ENCODE measurements at places on chromosomes 3 and 15. TPM values are rescaled to one million over a fixed set of nuclear protein-coding genes. Genes with fewer than 3 reads are reported as not detected.

- H3K4me3 ChIP-seq, result no peak overlapping the region
- no peaks in the 10 kb centered on the region for H3K36me3 ChIP-seq
- no peaks in the 10 kb centered on the region for H3K4me1 ChIP-seq
- H3K27me3 ChIP-seq, result no peaks in the 10 kb centered on the region
These were observed 12.4 kb upstream of the ABHD2 start for GRCh38 chr15:89075846-89076245.

DNA sequence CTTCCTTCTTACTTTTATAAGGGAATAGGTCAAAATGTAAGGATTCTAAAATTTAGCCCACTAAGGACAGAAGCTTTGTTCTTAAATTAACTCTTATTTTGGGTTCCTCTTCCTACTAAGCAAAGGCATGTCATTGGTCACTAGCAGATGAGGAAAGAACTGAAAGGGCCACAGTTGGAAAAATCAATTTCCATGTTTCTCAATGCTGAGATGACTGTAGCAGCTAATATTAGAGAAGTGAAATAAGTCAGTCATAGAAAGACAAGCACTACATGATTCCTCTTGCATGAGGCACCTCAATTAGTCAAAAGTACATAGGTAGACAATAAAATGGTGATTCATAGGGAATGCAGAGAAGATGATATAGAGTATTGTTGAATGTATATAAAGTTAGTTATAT lies 353.7 kb downstream of the RSL24D1 start:
- no peaks in the 10 kb centered on the region for H3K36me3 ChIP-seq
- peak; percentile 42 for DNase-seq
- H3K4me3 ChIP-seq, result no peak overlapping the region
- no peaks in the 10 kb centered on the region for H3K27me3 ChIP-seq
- H3K4me1 ChIP-seq, result no peaks in the 10 kb centered on the region

GRCh38 chr15:36644191-36644896 lies 64.9 kb downstream of the CDIN1 start:
- H3K4me3 ChIP-seq, result no peak overlapping the region
- no peaks in the 10 kb centered on the region for H3K27me3 ChIP-seq
- no peak overlapping the region for H3K27ac ChIP-seq
- H3K4me1 ChIP-seq, result no peaks in the 10 kb centered on the region
- DNase-seq, result no peak

- peaks cover 6% of the 10 kb centered on the region for H3K36me3 ChIP-seq
- H3K4me3 ChIP-seq, result no peak overlapping the region
- H3K4me1 ChIP-seq, result peaks cover 44% of the 10 kb centered on the region
- H3K27me3 ChIP-seq, result no peaks in the 10 kb centered on the region
- H3K27ac ChIP-seq, result no peak overlapping the region
These were observed 17.4 kb downstream of the CCDC12 start for GRCh38 chr3:46959161-46959511.

DNA sequence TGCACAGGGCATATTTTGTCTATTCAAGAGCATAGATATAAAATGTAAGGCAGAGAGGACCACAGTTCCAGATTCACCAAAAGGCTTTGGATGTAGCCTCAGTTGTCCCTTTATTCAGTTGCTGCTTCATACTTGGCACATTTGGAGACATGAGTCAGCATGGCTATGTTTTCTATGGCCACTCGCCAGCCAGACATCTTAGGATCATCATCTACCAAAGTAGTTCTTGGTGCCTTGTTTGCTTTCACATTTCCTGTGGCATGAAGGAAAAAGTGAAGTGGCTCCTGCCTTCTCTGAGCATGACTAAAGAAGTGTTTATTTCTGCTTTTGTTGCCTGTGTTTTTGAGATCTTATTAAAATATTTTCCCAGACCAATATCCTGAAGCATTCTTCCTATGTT lies 7.2 kb downstream of the SUSD5 start:
- H3K27me3 ChIP-seq, result peaks cover 2% of the 10 kb centered on the region
- H3K4me3 ChIP-seq, result no peak overlapping the region
- no peaks in the 10 kb centered on the region for H3K4me1 ChIP-seq

- no peaks in the 10 kb centered on the region for H3K27me3 ChIP-seq
- no peak overlapping the region for H3K4me3 ChIP-seq
- no peaks in the 10 kb centered on the region for H3K4me1 ChIP-seq
- H3K27ac ChIP-seq, result no peak overlapping the region
- H3K36me3 ChIP-seq, result no peaks in the 10 kb centered on the region
These were observed 44.4 kb upstream of the LARS2 start for GRCh38 chr3:45343947-45344346.

DNA sequence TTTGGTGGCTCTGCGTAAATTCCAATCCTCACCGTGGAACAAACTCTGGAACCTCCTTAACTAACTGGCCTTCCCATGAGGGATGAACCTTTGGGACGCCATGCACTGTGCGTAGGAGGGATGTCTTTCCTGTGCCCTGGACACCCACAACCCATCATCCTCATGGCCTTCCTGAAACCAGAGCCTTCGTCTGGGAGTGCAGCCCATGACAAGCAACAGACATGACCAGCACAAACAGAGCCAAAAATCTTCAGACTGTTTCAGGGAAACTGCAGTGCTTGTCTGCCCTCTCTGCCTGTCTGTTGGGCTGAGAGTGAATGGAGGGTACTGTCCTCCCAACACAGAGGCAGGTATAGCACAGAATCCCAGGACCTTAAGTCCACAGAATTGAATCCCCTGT lies 61.1 kb upstream of the BOC start:
- peak overlapping the region; percentile 86 for H3K27ac ChIP-seq
- H3K27me3 ChIP-seq, result no peaks in the 10 kb centered on the region
- peak; percentile 49 for DNase-seq
- H3K36me3 ChIP-seq, result no peaks in the 10 kb centered on the region
- H3K4me1 ChIP-seq, result peaks cover 25% of the 10 kb centered on the region

DNA sequence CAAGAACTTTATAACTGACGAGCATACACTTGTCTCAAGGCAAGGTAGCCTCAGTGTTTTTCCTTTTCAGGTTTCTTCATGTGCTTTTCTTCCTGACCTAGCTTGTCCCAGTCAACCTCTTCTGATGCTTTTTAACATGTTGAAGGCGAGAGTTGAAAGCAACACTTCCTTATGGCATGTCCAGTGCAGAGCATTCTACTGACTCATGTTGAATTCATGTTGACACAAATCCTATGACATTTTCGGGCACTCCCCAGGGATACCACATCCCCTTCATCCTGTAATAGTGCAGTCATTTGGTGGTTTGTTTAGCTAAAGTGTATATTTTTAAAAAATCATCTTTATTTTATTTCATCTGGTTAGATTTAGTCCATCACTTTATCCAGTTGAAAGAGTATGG lies 75.9 kb upstream of the CBLB start:
- no peak overlapping the region for H3K4me3 ChIP-seq
- no peaks in the 10 kb centered on the region for H3K4me1 ChIP-seq
- no peak for DNase-seq
- H3K36me3 ChIP-seq, result no peaks in the 10 kb centered on the region
- H3K27ac ChIP-seq, result no peak overlapping the region

GRCh38 chr3:60146121-60146520 lies 1096.3 kb upstream of the CFAP20DC start:
- no peaks in the 10 kb centered on the region for H3K36me3 ChIP-seq
- H3K27ac ChIP-seq, result no peak overlapping the region
- H3K4me3 ChIP-seq, result no peak overlapping the region

DNA sequence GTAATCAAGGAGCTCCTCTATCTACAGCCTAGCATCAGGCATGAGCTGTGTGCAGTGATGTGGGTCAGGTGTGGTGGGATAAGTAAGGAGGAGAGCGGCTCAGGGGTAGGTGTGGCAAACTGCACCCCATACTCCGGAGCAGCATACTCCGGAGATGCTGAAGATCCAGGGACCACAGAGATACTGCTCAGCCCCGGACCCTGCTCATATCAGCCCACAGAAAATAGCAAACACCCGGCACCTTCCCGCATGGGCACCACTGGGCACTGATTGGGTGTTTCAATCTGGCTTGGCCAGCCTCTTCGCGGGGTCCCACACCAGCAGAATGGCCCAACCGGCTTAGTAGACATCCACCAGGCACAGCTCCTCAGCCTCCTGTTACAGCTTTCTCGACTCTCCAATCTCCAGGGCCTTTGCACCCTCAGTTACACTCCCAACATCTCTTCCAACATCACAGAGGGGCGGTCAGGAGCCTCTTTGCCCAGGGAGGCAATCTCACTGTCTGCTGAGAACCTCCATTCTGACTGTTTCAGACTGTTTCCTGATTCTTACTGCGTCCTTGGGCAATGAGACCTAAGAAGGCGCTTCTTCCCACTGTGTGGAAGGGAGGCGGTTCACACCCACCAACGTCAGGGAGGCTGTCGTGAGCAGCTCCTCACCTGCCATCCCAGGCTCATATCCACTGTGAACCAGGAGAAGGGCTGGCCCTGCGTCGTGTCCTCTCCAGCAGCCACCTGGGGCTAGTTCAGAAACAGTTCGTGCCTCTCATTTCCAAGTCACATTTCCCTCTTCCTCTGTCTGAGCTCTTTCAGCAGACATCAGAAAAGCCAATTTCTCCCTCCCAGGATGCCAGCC lies 59.8 kb downstream of the CAPN7 start:
- peaks cover 14% of the 10 kb centered on the region for H3K36me3 ChIP-seq
- no peak overlapping the region for H3K4me3 ChIP-seq
- H3K27me3 ChIP-seq, result no peaks in the 10 kb centered on the region
- no peak for DNase-seq
- peaks cover 27% of the 10 kb centered on the region for H3K4me1 ChIP-seq
- H3K27ac ChIP-seq, result no peak overlapping the region

GRCh38 chr3:157135671-157136396 lies 24.1 kb downstream of the CCNL1 start:
- DNase-seq, result peak; percentile 64
- H3K27me3 ChIP-seq, result no peaks in the 10 kb centered on the region
- no peak overlapping the region for H3K4me3 ChIP-seq
- peak overlapping the region; percentile 2 for H3K27ac ChIP-seq
- H3K4me1 ChIP-seq, result peaks cover 25% of the 10 kb centered on the region

GRCh38 chr15:95869920-95870319 lies 460.6 kb upstream of the NR2F2 start:
- no peak overlapping the region for H3K27ac ChIP-seq
- no peak overlapping the region for H3K4me3 ChIP-seq
- no peak for DNase-seq
- no peaks in the 10 kb centered on the region for H3K36me3 ChIP-seq
- peaks cover 9% of the 10 kb centered on the region for H3K4me1 ChIP-seq

DNA sequence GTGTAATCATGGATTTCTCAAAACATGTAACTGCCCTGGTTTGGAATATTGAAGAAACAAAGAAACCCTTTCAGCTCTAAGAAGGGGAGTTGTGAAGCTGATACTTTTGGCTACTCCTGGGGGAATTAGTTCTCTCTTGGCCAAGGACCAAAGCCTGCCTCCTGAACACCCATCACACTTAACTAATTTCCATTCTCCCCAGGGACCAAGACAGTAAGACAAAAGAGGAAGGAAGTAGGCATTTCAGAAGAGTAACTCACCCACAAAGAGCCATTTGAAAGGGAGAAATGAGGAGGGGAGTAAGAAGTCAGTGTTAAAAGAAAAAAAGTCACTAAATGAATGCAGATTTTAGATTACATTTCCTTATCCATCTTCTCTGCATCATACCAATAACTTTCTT lies 328.0 kb upstream of the SOX2 start:
- H3K27ac ChIP-seq, result no peak overlapping the region
- H3K36me3 ChIP-seq, result no peaks in the 10 kb centered on the region
- H3K4me3 ChIP-seq, result no peak overlapping the region
- H3K4me1 ChIP-seq, result no peaks in the 10 kb centered on the region

GRCh38 chr3:121152573-121152972 lies 244.6 kb downstream of the STXBP5L start:
- no peak overlapping the region for H3K27ac ChIP-seq
- H3K27me3 ChIP-seq, result no peaks in the 10 kb centered on the region
- peak; percentile 0 for DNase-seq

DNA sequence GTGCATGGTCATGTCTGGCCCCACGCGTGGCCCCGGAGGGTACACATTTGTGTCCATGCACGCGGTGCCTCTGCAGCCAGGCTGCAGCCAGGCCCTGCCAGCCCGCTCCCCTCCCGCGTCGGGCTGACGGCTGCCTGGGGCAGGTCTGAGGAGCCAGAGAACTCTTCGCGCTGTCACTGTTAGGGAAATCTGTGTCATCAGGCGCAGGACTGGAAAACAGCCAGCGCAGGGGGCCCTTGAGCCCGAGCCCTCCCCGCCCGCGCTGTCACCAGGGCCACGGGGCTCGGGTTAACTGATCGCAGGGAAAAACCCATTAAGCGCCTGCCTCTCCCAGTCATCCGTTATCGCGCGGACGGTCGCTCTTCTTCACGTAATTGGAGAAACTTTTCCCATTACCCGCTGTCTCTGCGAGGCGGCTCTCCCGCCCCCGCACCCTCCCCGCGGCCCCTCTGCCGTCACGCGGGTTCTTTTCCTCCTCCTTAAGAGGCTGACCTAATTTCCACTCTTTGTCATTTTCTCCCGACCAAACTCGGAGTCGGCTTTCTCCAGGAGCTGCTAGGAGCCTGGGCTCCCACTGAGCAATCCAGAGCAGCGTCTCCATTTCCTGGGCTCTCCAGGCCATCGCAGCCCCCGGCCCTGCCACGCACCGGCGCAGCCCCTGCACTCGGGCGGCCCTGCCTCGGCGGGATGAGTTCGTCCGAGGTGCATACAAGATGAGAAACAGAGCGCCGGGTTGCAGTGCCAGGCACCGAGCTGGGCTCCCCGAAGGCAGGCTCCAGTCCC lies 57.5 kb upstream of the PRR23E start:
- no peaks in the 10 kb centered on the region for H3K36me3 ChIP-seq
- H3K4me3 ChIP-seq, result peak overlapping the region; percentile 6
- peaks cover 44% of the 10 kb centered on the region for H3K4me1 ChIP-seq
- no peak overlapping the region for H3K27ac ChIP-seq
- DNase-seq, result peak; percentile 82

- H3K4me1 ChIP-seq, result no peaks in the 10 kb centered on the region
- peak; percentile 24 for DNase-seq
- no peaks in the 10 kb centered on the region for H3K27me3 ChIP-seq
- H3K4me3 ChIP-seq, result no peak overlapping the region
- H3K27ac ChIP-seq, result no peak overlapping the region
These were observed 330.2 kb downstream of the OCA2 start for GRCh38 chr15:27768732-27769475.

DNA sequence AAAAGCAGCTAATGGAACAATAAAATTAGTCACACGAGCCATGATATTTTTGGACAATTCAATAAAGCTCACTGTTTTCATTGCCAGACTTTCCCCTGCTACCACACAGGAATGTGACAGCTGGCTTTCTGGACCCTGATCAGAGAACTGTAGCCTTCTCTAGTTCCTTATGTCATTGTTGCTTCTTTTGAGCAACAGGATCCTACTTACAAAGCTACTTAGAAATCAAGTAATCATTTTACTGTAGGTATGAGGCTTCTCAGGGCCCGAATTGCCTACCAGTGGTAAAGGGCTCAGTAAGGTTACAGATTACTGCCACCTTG lies 94.3 kb upstream of the AADACL2 start:
- DNase-seq, result peak; percentile 77
- H3K4me3 ChIP-seq, result no peak overlapping the region
- H3K27me3 ChIP-seq, result no peaks in the 10 kb centered on the region
- no peaks in the 10 kb centered on the region for H3K36me3 ChIP-seq
- H3K4me1 ChIP-seq, result peaks cover 14% of the 10 kb centered on the region

GRCh38 chr3:147428754-147429153 lies 19.6 kb downstream of the ZIC1 start:
- H3K36me3 ChIP-seq, result no peaks in the 10 kb centered on the region
- no peak overlapping the region for H3K27ac ChIP-seq
- H3K4me1 ChIP-seq, result no peaks in the 10 kb centered on the region
- DNase-seq, result no peak
- H3K4me3 ChIP-seq, result no peak overlapping the region

Gene TOPAZ1
- not detected for total RNA-seq

Gene FBXW12
- total RNA-seq, result 0.09 TPM

Gene RARRES1
- total RNA-seq, result 4.1 TPM

Gene HIGD2B
- not detected for total RNA-seq

Gene APEH
- 56.6 TPM for total RNA-seq

Gene CFAP161
- 0.58 TPM for total RNA-seq

Gene STRA6
- 0.40 TPM for total RNA-seq

Gene TMEM44
- 10.0 TPM for total RNA-seq

Gene PCYT1A
- total RNA-seq, result 34.7 TPM

All from muscle of leg (tissue), 16 donors.